ENCODE measurements at places on chromosomes 1 and 21.
A peak's percentile ranks its signal among the peaks of the same experiment; 100 is the strongest.

DNA sequence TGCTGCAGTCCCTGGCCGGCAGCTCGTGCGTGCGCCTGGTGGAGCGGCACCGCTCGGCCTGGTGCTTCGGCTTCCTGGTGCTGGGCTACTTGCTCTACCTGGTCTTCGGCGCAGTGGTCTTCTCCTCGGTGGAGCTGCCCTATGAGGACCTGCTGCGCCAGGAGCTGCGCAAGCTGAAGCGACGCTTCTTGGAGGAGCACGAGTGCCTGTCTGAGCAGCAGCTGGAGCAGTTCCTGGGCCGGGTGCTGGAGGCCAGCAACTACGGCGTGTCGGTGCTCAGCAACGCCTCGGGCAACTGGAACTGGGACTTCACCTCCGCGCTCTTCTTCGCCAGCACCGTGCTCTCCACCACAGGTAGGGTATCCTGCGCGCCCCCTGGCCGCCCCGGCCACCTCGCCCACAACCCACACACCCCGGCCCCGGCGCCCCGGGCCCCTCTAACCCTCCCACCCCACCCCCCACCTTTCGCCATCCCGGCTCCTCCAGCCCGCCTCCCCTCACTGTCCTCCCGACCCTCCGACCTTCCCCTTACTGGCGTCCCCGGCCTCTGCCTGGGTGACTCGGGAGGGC lies 352 bp downstream of the KCNK1 start:
- DNase-seq, result no peak

GRCh38 chr1:193926956-193927355 lies 740.5 kb upstream of the B3GALT2 start:
- no peak for DNase-seq

DNA sequence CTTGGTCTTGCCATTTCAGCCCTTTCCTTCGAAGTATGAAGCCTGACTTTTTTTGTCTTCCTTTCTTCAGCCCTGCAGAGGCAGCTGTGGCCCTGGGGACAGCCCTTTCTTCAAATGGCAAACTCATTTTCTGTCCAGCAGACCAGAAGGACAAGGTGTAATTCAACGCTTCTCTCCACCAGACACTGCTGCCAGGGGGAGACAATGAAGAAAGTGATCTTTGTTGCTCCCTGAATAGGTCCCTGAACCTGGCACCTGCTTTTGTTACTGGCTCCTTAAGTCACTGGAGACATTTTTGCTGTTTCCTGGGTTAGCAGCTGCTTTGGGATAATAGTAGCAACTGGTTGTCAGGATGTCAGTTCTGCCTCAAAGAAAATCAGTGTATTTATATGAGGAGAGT lies 50.8 kb upstream of the MACF1 start:
- DNase-seq, result no peak

- no peak for DNase-seq
These were observed 4.3 kb upstream of the FCRL3 start for GRCh38 chr1:157704878-157705277.

- DNase-seq, result no peak
These were observed 5.4 kb downstream of the SOAT1 start for GRCh38 chr1:179298952-179299351.

GRCh38 chr1:226706684-226707083 lies 32.4 kb downstream of the ITPKB start:
- no peak for DNase-seq

DNA sequence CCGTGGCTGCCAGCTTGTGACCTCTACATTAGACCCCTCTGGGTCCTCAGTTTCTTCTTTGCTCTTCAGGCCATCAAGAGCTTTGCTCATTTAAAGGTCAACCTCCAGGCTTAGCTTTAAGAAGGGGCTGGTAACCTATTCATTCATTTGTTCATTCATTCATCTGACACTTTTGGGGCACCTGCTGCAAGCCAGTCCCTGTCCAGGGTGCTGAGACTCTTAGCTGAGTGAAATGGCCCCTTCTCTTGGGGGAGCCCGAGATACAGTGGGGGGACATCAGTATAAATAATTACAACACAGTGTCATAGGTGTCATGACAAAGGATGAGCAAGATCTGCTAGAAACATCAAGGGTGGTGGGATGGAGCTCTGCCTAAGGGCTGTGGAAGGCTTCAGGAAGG lies 10.5 kb upstream of the TTC4 start:
- no peak for DNase-seq

GRCh38 chr1:17521946-17522612 lies 17.4 kb upstream of the ARHGEF10L start:
- DNase-seq, result no peak

DNA sequence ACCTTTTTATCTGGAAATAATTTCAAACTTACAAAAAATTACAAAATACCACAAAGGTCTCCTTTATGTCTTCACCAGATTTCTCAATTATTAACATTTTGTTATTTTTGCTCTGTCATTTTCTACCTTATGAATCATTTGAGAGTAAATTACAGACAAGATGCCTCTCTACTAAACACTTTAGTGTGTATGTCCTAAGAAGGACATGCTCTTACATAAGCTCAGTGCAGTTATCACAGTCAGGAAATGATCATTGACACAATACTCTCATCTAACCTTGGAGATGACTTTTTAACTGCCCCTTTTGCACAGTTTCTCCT lies 378.9 kb upstream of the RUNX1 start:
- DNase-seq, result no peak

GRCh38 chr1:95233319-95233736 lies 682 bp upstream of the RWDD3 start:
- peak; percentile 56 for DNase-seq

- peak; percentile 56 for DNase-seq
These were observed at the start of gene KLHL17 for GRCh38 chr1:960363-961131. TSS of gene KLHL17 (plus strand) at chr1:960584. CDS start at chr1:960694, 110 bp downstream.

GRCh38 chr1:183595537-183595936 lies 5.3 kb upstream of the NCF2 start:
- no peak for DNase-seq

DNA sequence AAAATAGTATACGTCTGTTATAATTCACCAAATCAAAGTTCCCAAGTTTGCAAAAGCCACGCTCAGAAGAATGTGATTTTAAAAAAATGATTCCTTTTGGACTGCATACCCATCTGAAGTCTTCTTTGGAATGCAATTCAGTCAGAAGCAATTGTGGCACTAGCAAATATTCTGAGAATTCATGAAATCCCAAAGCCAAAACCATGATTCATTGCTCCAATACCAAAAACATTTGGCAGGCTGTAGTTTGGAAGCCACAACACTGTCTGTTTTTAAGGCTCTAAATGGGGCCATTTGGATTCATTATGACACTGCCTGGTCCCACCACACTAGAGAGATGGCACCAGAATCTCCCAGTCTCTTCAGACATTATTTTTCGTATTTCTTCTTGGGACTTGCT lies 21.8 kb upstream of the LRRC53 start:
- DNase-seq, result no peak

- no peak for DNase-seq
These were observed 67.1 kb upstream of the IPO9 start for GRCh38 chr1:201761871-201762270.

GRCh38 chr1:243325305-243325890 lies 69.6 kb downstream of the SDCCAG8 start:
- DNase-seq, result peak; percentile 68

DNA sequence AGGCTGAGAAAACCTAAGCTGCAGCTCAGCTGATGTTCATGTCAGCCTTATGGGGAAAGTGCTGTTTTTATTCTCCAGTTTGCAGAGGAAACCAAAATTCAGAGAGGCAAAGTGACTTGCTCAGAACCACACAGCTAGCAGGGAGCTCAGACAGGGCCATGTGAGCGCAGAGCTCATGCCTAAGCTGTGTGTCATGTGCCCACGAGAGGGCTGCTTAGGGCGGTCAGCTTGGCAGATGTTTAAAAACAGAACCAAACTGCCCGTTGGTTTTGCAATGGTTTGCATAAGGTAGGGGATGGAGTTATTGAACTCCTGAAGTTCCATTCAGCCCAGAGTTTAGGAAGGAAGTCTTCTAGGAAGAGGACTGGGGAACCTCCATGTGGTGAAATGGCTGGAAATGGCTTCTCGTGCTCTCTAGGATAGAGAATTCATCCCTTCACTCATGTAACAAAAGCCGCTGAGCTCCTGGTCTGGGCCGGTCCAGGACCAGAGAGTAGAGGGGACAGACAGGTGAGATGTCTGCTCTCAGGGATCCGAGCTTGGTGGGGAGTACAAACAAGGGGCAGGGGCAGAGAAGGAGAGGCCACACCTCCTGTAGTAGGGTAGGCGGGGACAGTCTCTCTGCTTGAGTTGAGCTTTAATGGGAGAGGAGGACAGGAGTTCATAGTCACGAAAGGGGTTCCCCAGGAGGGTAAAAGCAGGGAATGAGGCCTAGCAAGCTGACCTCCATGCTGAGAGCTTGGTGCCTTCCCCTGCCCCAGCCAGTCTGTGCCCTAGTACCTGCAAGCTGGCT lies 46.9 kb downstream of the ARHGEF10L start:
- peak; percentile 42 for DNase-seq

- no peak for DNase-seq
These were observed 57.6 kb downstream of the KCNAB2 start for GRCh38 chr1:6103111-6103853.

Measured in SK-MEL-5 (cell line).